T-helper 2 cell treated with Interferon-gamma antibody and Interleukin-4, amounts not matched to agents 5 μg/mL and 100 μg/mL, for 36 hours (primary cell): ENCODE measurements at places on chromosomes 3 and 15.
A peak's percentile ranks its signal among the peaks of the same experiment; 100 is the strongest.

DNA sequence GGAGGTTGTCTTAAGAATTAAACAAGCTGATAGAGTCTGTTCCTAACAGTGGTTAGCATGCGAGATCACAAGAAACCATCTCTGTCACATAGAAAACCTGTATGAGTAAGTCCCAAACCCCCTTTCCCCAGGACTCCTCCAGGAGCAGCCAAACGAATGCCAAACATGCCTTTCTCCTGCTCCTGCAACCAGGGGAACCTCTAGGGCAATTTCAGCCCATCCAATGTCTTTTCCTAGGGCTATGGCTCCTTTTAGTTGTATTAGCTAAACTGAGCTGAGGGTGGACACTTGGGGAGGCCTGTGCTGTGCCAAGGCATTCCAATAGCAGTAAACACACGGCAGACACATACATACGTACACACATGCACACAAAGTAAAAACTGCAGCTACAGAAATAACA lies 36.5 kb upstream of the TIMP4 start:
- no peak for DNase-seq

- peak; percentile 13 for DNase-seq
Observed at GRCh38 chr15:39934397-39935071, 619 bp downstream of the EIF2AK4 start.

GRCh38 chr15:35047996-35048395 lies 37.1 kb downstream of the NANOGP8 start:
- DNase-seq, result no peak

- peak; percentile 34 for DNase-seq
Observed at GRCh38 chr3:71425491-71426071, 157.9 kb downstream of the FOXP1 start.

DNA sequence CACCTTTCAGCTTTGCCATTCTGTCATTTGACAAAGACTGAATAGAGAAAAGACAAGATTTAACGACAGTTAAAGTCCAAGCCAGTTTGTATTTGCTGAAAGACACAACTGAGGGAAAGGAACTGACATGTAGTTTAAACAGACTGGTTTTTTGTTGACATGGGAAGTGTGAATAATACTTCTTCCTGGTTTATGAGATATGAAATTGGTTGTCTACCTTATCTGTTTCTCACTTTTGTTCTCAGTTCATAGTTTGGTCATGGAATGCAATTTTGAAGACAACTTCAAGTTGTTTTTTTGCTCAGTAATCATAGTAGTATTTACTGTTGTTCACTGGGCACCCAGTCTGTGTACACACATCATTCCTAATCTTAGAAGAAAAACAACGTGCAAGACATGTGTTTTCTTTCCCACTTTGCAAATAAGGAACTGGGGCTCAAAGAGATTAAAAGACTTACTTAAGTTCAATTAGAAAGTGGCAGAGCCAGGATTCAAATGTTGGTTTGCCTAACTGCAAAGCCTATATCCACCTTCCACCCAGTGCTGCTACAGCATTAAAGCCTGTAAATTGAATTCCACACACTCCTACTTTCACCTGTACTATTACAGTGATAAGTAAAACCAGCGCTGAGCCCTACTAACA lies 103.5 kb downstream of the LPP start:
- DNase-seq, result no peak

DNA sequence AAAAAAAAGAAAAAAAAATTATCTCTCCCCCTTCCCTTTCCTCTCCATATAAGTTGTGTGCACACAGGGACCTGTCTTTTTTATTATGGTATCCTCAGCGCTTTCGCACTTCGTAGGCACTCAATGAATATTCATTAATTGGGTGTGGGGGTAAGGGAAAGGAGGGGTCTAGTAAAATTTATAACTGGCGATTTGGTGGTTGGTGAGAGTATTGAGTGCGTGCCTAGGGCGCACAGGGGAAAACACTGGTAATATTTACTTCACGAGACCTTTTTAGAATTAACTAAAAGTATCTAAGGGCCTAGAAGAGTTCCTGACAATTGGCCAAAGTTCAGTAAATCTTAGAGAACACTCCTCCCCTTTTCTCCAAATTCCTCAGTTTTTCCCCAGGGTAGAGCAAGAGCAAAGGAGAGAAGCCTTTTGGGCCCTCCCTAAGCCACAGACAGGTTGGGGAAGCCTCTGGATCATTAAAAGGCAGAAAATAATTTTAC lies 25.7 kb downstream of the TYRO3 start:
- DNase-seq, result no peak
